IMR-90 (cell line): ENCODE measurements at places on chromosomes 2 and 18. TPM values are rescaled to one million over a fixed set of nuclear protein-coding genes. Genes with fewer than 3 reads are reported as not detected.

C1GALT1C1L gene
- 0.28 and 0.36 TPM in 2 replicates for total RNA-seq

ABCB11 gene
- total RNA-seq: not detected in 2 replicates

DPYSL5 gene
- total RNA-seq: not detected in 2 replicates

AQP12A gene
- not detected in 2 replicates for total RNA-seq

MYL12B gene
- total RNA-seq: 593 and 692 TPM in 2 replicates

LIMS1 gene
- total RNA-seq: 125 and 131 TPM in 2 replicates

RTP5 gene
- total RNA-seq: not detected in 2 replicates

SERPINB13 gene
- not detected in 2 replicates for total RNA-seq

FAM117B gene
- total RNA-seq: 0.54 and 1.1 TPM in 2 replicates

RFX8 gene
- total RNA-seq: 1.9 and 2.9 TPM in 2 replicates

CRYGC gene
- total RNA-seq: not detected in 2 replicates

GCG gene
- total RNA-seq: not detected in 2 replicates

C2orf72 gene
- 0.18 TPM in 1 of 2 replicates, not detected in the other for total RNA-seq

GDF7 gene
- under 0.01 TPM in 2 replicates for total RNA-seq

C2orf15 gene
- under 0.01 TPM in 1 of 2 replicates, not detected in the other for total RNA-seq

GKN2 gene
- total RNA-seq: not detected in 2 replicates

TXNDC2 gene
- total RNA-seq: under 0.01 and 0.18 TPM in 2 replicates
